Activated T-cell treated with anti-CD3 and anti-CD28 coated beads, Interleukin-2, amount 50 U/mL, for 4 hours (primary cell): ENCODE measurements at places on chromosomes 3 and 15. TPM values are rescaled to one million over a fixed set of nuclear protein-coding genes. Genes with fewer than 3 reads are reported as not detected.

DNA sequence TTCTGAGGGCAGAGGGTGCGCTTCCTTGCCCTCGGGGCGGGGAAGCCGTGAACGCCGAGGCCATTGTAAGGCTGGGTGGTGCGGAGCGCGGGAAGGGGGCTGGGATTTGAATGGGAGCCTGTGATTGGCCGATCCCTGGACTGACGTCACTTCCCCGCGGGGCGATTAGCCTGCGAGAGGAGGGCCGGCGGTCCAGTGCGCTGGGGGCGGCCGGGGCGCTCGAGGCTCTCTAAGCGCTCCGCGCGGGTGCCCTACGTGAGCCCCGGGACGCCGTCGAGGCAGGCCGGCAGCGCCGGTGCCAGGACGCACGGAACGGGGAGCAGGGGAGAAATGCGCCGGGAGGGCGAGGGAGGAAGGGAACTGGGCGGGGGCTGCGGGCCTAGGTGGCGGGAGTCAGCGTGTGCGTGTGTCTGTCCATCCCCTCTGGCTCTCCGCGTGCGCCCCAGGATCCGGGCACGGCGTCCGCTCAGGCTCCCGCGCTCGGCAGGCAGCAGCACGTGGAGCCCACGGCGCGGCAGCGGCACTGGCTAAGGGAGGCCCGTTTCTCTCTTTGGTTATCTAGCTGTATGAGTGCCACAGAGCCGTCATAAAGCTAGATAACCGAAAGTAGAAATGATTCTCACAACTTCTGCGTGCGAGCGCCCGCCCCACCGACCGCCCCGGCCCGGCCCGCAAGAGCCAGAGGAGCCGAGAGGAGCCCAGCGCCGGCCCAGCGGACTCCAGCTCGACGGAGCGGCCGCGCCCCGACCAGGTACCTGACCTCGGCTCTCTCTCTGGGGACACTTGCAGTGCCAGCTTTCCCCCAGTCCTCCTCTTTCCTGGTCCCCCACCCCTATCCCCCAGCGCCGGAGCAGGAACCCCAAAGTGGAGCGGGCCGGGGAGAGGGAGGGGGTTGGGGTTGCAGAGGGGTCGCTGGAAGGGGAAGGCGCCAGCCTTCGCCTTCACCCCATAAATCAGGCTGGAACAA lies 33.1 kb upstream of the POLG start:
- no peak for DNase-seq

KLHL40 gene
- not detected for total RNA-seq

SOX2 gene
- not detected for total RNA-seq

HACD3 gene
- total RNA-seq: 53.9 TPM

GCSAM gene
- total RNA-seq: 2.0 TPM

- DNase-seq: peak; percentile 23
These were observed 131.2 kb upstream of the TGFBR2 start for GRCh38 chr3:30475038-30475808.

HRG gene
- total RNA-seq: not detected

- DNase-seq: no peak
These were observed 2.6 kb upstream of the UBE2Q2 start for GRCh38 chr15:75840659-75841058.

DNA sequence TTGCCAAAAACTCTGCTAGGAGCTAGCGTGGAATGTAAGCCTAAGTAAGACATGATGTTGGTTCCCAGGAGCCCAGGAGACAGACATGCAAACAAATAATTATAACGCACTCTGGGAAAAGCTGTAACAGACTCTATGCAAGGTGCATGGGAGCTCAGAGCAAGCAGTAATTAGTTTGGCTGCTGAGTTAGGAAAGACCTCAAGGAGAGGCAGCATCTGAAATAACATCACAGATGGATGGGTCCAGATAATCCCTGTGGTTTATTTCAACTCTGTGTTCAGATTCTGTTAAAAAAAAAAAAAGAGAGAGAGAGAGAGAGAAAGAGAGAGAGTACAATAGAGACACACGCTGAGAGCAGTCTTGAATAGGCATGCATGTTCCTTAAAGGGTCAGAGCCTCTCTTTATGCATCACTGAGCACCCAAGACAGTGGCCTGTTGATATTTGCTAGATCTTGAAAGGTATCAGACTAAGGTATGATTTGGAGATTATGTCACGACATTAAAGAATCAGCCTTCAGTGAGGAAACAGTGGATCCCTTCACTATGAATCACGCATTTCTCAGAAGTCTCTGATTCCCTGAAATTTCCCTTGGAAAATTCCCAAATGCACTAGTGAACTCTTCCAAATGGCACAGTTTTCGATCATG lies 124.4 kb upstream of the LIPC start:
- no peak for DNase-seq

- no peak for DNase-seq
These were observed 14.5 kb upstream of the LPP start for GRCh38 chr3:188139466-188139865.

DNA sequence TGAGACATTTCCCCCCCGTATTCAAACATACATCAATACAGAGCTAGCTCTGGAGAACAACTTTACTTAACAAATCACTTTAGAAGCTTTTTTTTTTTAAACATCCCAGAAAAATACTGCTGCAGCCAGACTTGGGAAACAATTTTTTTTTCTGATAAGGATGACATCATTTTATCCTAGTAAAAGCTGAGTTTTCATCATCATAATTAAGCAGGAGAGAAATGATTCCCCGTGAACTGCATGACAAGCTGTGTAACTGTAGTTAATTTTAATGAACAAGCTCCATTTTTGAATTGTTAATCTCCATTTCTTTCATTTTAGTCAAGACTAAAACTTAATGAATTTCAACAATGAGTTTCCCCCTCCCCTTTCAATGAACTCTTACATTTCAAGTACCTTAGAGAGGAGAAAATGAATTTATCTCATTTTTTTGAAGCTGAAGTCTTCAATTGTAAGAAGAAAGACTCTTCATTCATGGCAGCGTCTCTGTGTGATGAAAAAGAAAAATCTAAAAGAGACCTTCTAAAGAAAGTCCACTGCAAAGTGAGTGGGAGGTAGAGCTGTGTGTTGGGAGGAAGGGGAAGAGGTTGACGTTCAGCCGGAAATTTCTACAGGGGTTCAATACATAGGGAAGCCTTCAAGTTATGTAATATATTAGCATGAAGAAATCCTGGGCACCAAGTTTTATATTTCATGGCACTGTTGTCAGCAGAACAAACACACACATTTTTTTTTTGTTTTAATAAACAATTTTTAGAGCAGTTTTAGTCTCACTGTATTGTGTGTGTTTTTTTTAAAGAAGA lies 31.7 kb downstream of the HES1 start:
- no peak for DNase-seq

- DNase-seq: peak; percentile 93
These were observed 642 bp downstream of the ZBTB11 start for GRCh38 chr3:101676216-101676764.

FANCD2OS gene
- not detected for total RNA-seq

- DNase-seq: no peak
These were observed 82.2 kb upstream of the CTDSPL start for GRCh38 chr3:37779289-37780152.

CYP8B1 gene
- 0.10 TPM for total RNA-seq

DNA sequence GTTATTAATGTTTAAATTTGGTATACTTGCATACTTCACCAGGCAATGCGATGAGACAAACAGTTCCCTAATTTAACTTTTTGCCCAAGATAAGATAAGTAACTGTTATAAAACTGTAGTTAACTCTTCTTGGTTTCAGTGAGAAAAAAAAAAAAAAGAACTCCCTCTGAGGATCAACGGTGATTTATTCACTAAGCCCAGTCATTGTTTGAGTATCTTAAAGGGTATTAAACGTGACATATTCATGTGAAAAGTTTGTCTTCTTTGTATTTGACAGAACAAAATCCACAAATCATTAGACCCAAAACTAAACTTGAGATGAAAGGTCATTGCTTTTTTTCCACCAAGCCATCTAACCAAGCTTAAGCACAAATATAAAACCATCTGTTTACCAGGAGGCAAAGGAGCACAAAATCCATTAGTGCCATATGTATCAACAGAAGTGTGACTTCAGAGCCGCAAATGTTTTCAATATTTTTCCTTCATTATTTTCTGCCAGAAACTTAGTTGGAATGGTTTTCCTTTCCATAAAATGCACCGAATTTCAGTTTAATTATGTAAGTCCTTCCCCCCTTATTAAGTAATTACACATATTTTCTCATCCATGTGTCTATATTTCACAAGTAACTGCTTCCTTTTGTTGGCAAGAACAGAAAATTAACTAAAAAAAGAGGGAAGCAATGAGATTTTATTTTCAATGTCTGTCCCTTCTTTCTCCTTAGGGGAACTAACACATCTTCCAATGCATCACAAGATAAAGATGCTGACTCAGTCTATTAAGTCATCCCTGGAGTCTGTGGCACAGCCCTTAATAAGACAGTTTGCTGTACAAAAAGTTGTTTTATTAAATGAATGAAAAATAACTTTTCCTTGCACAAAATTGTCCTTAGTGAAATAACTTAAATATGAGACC lies 92.2 kb upstream of the RAP2B start:
- no peak for DNase-seq

- DNase-seq: no peak
These were observed 20.9 kb downstream of the ALDH1L1 start for GRCh38 chr3:126159476-126159875.

CHRM5 gene
- total RNA-seq: not detected

DNA sequence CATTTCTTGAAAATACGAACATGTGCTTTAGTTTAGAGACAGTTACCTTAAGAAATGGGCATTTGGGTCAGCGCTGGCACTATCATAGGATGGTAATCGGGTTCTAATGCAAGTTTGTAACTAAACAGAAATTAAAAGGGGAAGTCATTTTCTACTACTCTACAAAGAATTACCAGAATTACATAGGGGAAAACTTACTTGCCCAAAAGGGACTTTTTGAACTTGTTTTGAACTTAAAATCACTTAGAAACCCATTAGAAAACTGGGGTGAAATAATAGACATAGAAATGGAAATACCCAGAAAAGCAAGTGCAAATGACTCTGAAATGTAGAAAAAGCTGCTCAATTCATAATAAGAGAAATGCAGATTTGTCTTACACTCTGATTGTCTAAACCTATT lies 44.9 kb downstream of the SPATA16 start:
- no peak for DNase-seq
